Activated CD4-positive, CD25-positive, alpha-beta regulatory T cell (primary cell): ENCODE measurements at places on chromosomes 2 and 18.

DNA sequence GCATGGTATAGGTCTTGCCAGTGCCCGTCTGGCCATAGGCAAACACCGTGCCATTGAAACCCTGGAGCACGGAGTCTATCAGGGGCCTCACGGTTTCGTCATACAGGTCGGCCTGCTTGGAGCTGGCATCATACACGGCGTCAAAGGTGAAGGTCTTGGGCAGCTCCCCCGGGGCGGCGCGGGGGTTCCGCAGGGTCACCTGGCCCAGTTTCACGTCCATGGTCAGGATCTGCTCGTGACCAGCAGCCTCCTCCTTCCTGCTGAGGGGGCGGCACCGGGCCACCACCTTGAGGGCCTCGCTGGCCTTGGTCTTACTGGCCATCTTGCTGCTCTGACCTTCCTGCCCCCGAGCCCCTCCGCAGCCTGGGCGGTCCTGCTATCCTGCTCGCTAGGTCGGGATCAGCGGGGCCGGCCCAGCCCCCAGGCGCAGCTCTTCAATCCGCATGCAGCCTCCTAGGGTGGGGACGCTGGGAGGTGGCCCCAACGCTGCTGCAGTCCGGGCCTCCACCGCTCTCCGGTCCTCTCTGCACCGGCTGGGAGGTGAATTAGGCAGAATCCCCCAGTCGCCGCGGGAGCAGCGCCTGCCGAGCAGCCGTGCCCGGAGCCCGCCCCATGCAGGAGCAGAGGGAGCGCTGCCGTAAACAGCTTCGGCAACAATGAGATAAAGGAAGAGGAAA, 563 bp downstream of the KIF3C start:
- DNase-seq, result no peak

DNA sequence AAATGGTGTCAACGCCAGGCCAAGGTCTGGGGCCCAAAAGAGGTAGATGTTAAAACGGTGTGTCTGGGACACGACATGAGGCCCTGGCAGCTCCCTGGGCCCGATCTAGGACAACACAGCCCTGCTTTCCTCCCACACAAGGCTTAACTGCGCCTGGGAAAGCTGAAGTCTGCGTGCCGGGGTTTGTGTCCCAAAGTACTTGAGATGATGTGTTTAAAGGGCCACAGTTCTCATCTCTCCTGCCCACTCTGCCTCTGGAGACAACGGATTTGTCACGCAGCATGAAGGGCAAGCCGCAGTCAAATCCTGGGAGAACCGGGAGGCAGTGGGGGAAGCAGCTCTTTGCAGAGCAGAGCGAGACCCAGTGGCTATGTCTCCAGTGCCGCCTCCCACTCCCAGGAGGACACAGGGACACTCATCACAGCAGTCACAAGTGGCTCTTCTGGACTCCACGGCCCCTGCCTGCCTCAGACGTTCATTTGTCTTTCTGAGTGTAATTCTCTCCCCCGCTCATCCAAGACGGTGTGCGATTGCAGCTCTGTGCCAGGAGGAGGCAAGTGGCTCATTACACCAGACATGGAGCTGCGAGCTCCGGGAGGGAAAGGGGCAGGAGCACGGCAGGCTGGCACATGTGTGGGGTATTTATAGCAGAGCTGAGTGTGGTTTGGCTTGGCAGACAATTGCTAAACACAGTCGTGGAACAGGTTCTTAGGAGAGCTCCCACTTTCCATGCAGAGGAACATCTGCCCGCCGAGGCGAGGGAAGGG, 57.7 kb upstream of the SEMA4C start:
- no peak for DNase-seq

DNA sequence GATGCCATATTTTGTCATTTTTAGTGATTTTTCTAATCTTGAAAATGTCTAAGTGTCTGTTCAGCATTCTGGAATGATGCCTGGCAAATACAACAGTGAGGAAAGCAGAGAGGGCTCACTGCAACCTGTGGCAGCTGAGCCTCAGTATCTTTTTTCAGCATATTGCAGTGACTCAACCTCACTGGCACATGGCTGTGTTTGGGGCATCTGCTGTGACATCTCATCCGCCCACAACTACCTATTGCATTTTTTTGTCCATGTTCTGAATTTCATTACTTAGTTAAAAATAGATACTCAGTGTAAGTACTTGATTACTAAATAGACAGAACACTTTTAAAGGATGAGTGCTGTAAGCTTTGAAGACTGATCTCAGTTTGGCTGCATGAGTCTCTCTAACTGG, 10.7 kb downstream of the BABAM2 start:
- no peak for DNase-seq

DNA sequence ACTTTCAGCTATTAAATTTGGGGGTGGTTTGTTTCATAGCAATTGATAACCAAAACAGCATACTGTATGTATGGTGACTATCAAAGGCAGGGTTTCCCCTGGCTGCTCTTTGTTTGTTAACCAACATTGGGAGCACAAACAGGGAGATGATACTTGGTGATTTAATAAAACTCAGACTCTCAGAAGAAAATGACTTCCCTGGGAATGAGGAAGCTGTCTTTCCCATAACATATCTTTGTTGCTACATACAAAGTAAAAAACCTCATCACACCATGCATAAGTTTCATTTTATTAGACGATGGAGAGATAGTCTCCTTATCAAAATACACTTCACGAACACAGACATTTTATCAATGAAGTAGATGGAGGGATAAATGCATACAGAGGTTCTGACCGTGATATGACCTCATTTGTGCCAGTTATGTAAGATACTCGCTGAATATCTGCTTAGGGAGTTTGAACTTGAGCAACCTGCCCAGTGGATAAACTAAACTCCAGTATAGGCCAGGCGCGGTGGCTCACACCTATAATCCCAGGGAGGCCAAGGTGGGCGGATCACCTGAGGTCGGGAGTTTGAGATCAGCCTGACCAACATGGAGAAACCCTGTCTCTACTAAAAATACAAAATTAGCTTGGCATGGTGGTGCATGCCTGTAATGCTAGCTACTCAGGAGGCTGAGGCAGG, 3.8 kb upstream of the NFE2L2 start:
- no peak for DNase-seq

GRCh38 chr2:238731961-238732360, 115.9 kb upstream of the TWIST2 start:
- DNase-seq, result no peak

DNA sequence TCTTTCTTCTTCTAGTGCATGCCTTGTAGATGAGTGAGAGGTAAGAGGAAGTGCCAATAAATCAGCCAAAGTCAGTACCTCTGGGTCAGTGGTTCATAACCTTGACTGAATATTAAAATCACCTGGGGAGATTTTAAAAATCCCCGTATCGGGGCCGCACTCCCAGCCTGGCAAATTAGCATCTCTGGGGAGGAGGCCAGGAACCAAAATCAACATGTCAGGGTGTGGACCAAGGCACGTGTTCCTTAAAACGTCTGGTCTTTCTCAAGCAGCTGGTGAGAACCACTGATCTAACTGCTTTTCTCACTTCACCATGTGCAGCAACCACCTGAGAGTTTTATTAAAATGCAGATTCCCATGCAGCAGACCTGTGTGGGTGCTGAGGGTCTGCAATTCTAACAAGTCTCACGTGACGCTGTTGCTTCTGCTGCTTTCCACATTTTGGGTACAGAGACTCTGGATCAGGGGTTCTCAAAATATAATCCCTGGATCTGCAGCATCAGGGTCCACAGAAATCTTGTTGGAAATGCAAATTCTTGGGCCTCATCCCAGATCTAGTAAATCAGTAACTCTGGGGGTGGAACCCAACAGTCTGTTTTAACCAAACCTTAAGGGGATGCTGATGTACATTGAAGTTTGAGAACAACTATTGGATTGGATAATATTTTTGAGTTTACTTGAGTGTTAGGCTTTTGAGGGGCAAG, 49.5 kb downstream of the CHST9 start:
- no peak for DNase-seq
